ENCODE measurements at places on chromosomes 7 and 10. TPM values are rescaled to one million over a fixed set of nuclear protein-coding genes. Genes with fewer than 3 reads are reported as not detected.

The FBXL13 gene
- total RNA-seq = 2.3 TPM

The ZNF32 gene
- total RNA-seq = 29.1 TPM

The MTURN gene
- 10.1 TPM for total RNA-seq

The FLNC gene
- total RNA-seq = 226 TPM

The CNPY1 gene
- not detected for total RNA-seq

The CYP2C19 gene
- not detected for total RNA-seq

The PRSS58 gene
- total RNA-seq = not detected

The CCDC172 gene
- not detected for total RNA-seq

The TFR2 gene
- 0.89 TPM for total RNA-seq

The MDFIC gene
- total RNA-seq = 46.2 TPM

The BLNK gene
- not detected for total RNA-seq

The AMZ1 gene
- total RNA-seq = 0.30 TPM

The STEAP1B gene
- total RNA-seq = 1.5 TPM

Measured in smooth muscle cell of the umbilical artery (primary cell).